ENCODE measurements at places on chromosomes 4 and X. TPM values are rescaled to one million over a fixed set of nuclear protein-coding genes. Genes with fewer than 3 reads are reported as not detected.

Gene TRPC5OS
- total RNA-seq = not detected

Gene PRR32
- not detected for total RNA-seq

Gene STAP1
- not detected for total RNA-seq

DNA sequence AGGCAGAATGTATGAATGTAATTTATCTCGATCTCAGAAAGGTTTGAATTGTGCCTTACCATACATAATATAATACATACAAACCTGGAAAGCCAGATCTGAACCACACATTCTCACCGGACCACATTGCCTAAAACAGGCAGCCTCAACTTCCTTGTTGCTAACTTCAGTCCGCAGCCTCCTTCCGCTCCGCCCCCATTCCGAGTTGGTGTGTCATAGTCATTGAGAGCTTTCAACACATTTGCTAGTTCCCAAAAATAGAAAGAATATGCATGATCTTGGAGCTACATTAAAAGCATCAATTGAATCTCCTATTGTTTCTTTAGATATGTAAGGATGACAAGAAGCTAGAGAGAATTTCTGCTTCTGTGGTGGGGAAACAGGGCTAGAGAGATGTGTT is 127.2 kb downstream of the ARHGEF9 start:
- peak overlapping the region; percentile 37 for H3K4me3 ChIP-seq
- H3K4me1 ChIP-seq = peaks cover 42% of the 10 kb centered on the region

DNA sequence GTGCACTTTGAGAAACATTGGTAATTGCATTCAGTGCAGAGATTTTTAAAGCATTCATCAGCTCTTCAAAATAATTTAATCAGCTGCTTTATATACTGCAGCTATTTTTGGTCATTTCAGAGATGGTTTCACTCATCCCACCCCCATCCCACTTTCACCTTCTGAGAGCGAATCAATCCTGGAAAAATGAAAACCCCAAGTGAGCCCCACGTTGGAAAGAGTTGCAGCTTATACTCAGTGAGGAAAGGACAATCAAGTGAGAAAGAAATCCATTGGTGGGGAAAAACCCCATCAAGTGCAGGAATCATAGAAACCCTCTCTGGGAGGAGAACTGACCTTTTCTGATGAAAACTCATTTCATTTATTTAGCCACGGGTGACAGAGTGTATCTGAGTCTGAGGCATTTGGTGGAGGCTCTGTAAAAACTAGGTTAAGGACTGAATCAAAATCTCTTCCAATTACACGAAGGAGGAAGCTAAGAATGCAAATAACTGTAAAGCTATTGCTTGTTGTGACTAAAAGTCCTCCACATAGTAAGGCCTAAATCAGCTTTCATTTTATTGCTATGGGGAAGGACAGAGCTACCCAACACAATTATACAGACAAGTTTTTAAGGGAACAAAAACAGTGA is 240.4 kb upstream of the PGRMC2 start:
- H3K4me1 ChIP-seq = peaks cover 66% of the 10 kb centered on the region
- H3K36me3 ChIP-seq = peaks cover 1% of the 10 kb centered on the region
- H3K4me3 ChIP-seq = no peak overlapping the region

DNA sequence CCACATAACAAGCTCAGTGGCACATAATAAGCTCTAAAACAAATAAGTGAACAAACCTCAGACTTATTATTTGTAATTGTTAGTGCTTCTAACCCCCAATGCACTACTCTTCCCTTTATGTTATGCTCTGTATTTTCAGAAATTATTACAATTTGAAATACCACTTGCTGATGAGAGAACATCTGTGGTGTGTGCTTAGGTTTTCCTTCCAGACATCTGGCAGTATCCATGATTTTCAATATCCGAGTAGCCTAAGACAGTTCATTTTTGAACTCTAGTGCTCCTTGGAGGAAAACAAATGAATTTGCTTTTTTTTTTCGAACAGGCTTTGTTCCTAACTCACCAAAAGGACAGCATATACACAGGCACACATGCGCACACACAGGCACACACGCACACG is 278.7 kb upstream of the CLNK start:
- H3K4me1 ChIP-seq = peaks cover 2% of the 10 kb centered on the region
- H3K36me3 ChIP-seq = no peaks in the 10 kb centered on the region
- DNase-seq = no peak
- peaks cover 2% of the 10 kb centered on the region for H3K27me3 ChIP-seq

- no peak overlapping the region for H3K4me3 ChIP-seq
- no peaks in the 10 kb centered on the region for H3K4me1 ChIP-seq
- H3K36me3 ChIP-seq = peaks cover 3% of the 10 kb centered on the region
- H3K27me3 ChIP-seq = no peaks in the 10 kb centered on the region
- no peak for DNase-seq
Measured at GRCh38 chrX:123884809-123885408, 25.1 kb downstream of the XIAP start.

GRCh38 chr4:10582059-10582686 is 102.4 kb downstream of the CLNK start:
- peaks cover 13% of the 10 kb centered on the region for H3K27me3 ChIP-seq
- H3K36me3 ChIP-seq = no peaks in the 10 kb centered on the region
- H3K4me3 ChIP-seq = no peak overlapping the region

DNA sequence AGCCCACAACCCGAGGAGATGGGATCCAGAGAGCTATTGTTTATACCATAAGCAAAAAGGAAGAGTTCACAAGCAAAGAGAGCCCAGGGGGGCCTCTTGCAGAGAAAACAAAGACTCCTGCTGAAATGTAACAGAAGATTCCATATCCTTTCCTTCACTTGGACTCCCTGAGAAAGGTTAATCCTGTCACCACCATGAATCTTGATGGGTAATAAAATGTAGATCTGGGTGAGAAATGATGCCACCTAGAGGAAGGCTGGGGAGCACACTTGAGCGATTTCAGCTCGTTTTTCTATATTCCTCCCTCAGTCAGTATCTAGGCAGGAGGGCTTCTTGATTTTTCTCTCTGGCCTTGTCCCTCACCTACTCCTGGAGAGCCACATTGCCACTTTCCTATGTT is 10.2 kb upstream of the KCNE5 start:
- H3K27ac ChIP-seq = no peak overlapping the region
- H3K36me3 ChIP-seq = peaks cover 9% of the 10 kb centered on the region
- H3K4me1 ChIP-seq = peaks cover 3% of the 10 kb centered on the region
- no peak overlapping the region for H3K4me3 ChIP-seq
- DNase-seq = no peak
- no peaks in the 10 kb centered on the region for H3K27me3 ChIP-seq

- no peak overlapping the region for H3K27ac ChIP-seq
- no peak overlapping the region for H3K4me3 ChIP-seq
- no peaks in the 10 kb centered on the region for H3K4me1 ChIP-seq
- DNase-seq = no peak
- no peaks in the 10 kb centered on the region for H3K36me3 ChIP-seq
- no peaks in the 10 kb centered on the region for H3K27me3 ChIP-seq
Measured at GRCh38 chrX:49129427-49129826, 5.9 kb upstream of the GPKOW start.

DNA sequence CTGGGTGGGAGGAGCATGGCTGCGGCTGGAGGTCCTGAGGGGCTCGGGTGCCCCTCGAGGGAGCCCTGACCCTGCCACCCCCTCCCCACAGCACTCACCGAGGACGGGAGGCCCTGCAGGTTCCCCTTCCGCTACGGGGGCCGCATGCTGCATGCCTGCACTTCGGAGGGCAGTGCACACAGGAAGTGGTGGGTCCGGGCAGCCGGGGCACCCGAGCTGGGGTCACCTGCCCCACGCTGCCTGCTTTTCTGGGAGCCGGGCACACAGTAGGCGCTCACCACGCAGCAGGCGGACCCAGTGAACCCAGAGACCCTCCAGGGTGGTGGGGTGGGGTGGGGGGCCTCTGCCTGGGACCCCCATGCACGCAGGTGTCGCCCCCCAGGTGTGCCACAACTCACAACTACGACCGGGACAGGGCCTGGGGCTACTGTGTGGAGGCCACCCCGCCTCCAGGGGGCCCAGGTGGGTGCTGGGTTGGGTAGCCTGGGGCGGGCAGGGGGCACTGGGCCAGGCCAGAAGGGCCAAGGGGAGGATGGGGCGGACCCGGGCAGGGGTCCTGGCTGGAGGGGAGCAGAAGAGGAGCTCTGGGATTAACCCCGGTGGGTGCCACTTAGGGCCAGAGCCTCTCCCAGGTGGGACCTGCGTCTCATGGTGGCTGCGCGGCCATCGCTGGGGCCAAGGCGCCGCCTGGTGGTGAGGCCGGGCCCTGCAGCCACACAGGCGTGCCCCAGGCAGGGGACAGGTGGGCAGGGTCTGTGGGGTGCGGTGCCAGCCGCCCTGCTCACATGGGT is 1.4 kb downstream of the HGFAC start:
- no peak overlapping the region for H3K27ac ChIP-seq
- no peaks in the 10 kb centered on the region for H3K4me1 ChIP-seq

DNA sequence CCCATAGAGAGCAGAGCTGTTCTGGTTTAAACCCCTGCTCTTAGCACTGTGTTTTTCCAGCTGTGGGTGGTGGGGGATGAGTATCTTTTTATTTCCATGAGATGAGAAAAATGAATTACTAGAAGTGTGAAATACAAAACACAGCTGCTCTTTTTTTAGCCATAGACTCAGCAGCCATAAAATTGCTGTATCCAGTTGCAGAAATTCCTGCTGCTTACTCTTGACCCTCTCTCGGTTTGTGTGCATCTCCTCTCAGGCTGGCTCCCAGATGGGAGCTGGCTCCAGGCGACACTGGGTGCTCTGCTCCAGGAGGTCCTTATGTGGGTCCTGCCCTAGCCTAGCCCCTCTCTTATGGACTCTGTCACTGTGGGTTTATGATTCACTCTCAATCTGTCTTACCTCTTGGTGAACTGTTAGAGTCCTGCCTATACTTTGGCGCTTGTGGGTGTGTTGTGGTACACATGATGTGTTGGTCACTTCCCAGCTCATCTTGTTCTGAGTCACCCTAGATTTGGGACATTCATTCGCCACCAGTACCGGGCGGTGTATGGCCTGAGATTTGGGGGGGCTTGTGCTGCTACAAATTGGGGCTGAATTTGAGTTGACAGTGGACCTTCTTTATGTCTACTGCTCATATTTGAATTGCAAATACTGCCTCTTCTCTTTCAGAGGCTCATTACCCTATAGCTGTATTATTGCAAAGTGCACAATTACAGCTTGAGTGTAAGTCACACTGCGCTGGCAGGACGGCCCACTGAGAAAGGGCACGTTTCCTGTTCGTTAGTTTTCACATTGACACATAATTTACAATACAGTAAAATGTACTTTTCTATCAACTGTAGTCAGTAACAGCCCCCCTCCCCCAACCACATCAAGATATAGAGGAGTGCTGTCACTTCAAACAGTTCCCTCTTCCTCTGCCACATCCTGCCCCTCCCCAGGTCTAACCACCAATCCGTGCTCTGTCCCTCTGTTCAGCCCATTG is 46.9 kb upstream of the MSANTD1 start:
- peaks cover 15% of the 10 kb centered on the region for H3K36me3 ChIP-seq
- DNase-seq = no peak
- no peaks in the 10 kb centered on the region for H3K27me3 ChIP-seq

DNA sequence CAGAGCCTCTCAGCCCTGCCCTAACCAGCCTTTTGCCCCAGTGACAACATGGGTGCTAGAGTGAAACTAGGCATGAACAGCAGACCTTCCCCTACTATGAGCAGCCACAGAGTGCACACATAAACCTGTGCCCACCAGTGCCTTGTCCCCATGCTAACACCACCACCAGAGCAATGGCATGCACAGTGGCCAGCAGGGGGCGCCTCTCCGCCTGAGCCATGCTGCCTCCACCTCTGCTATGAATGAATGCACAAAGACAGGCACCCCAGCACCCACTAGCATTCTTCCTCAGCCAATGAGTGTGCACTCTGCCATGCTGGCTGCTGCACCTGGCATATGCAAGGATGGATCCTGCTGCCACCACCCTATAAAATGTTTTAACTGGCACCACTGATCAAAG is 286.9 kb upstream of the FGF16 start:
- no peak overlapping the region for H3K27ac ChIP-seq
- no peaks in the 10 kb centered on the region for H3K36me3 ChIP-seq
- DNase-seq = no peak
- no peak overlapping the region for H3K4me3 ChIP-seq
- no peaks in the 10 kb centered on the region for H3K4me1 ChIP-seq

DNA sequence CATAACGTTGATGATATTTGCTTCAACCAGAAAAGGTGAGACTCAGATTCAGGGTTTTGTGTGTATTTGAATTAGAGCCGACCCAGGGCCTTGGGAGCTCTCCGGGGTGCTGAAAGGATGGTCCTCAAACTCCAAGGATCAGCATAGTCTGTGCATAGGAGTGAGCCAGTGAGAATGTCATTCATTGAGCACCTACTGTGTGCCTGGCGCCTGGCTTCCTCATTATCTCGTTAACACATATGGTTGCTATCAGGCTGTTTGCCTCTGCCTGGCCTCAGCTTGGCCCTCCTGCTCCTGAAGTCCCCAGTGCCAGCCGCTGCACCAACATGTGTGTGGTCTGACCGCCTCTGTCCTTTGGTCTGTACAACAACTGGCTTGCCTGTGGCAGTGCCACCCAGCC is 25.1 kb upstream of the JAKMIP1 start:
- no peak overlapping the region for H3K4me3 ChIP-seq
- peaks cover 47% of the 10 kb centered on the region for H3K27me3 ChIP-seq
- no peaks in the 10 kb centered on the region for H3K4me1 ChIP-seq
- no peak overlapping the region for H3K27ac ChIP-seq
- no peak for DNase-seq
- no peaks in the 10 kb centered on the region for H3K36me3 ChIP-seq

DNA sequence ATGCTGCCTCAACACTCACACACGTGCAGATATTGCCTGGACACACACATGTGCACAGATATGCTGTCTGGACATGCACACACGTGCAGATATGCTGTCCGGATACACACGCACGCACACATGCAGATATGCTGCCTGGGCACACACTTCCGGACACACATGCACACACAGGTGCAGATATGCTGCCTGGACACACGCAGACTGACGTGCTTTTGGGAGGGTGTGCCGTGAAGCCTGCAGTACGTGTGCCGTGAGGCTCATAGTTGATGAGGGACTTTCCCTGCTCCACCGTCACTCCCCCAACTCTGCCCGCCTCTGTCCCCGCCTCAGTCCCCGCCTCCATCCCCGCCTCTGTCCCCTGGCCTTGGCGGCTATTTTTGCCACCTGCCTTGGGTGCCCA is 14.7 kb downstream of the FGFRL1 start:
- H3K4me3 ChIP-seq = no peak overlapping the region
- H3K27me3 ChIP-seq = no peaks in the 10 kb centered on the region
- peaks cover 4% of the 10 kb centered on the region for H3K4me1 ChIP-seq

DNA sequence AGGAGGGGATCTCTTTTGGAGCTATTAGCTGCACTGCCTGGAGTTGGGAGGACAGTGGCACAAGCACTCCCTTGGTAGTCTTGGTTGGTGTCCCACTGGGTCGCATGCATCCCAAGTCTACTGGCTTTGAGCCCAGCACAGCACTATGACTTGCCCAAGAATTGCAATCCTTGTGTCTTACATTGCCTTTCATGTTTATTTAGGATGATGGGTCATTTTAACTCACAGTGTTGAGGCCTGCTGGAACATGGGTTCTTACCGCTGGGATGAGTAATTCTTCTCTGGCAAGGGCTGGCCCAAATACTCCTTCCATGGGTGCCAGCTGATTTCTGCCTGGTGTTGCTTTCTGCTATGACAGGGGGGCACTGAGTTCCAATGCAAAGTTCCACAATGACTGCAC is 185.5 kb downstream of the TEX13C start:
- H3K4me1 ChIP-seq = no peaks in the 10 kb centered on the region
- H3K36me3 ChIP-seq = no peaks in the 10 kb centered on the region
- no peak for DNase-seq
- no peak overlapping the region for H3K4me3 ChIP-seq
- H3K27ac ChIP-seq = no peak overlapping the region

Data from chondrocyte (in vitro differentiated cells).